ENCODE measurements at places on chromosomes 12 and 14. TPM values are rescaled to one million over a fixed set of nuclear protein-coding genes. Genes with fewer than 3 reads are reported as not detected.

PIWIL1 gene
- total RNA-seq, result not detected

TMTC2 gene
- total RNA-seq, result 4.7 TPM

RFX4 gene
- total RNA-seq, result not detected

WASHC3 gene
- 53.6 TPM for total RNA-seq

GDF3 gene
- total RNA-seq, result not detected

KLRC1 gene
- total RNA-seq, result 0.35 TPM

HRK gene
- not detected for total RNA-seq

DHRS2 gene
- total RNA-seq, result under 0.01 TPM

C14orf132 gene
- 0.87 TPM for total RNA-seq

SLC15A5 gene
- total RNA-seq, result not detected

DPY19L2 gene
- 3.6 TPM for total RNA-seq

ADAM20 gene
- total RNA-seq, result 0.87 TPM

TPPP2 gene
- not detected for total RNA-seq

HOXC13 gene
- total RNA-seq, result 0.15 TPM

BMAL2 gene
- 65.5 TPM for total RNA-seq

SYCP3 gene
- total RNA-seq, result 0.15 TPM

CLSTN3 gene
- total RNA-seq, result 34.6 TPM

GLIPR1 gene
- 34.4 TPM for total RNA-seq

LMNTD1 gene
- not detected for total RNA-seq

IL31 gene
- not detected for total RNA-seq

ACOT6 gene
- total RNA-seq, result not detected

THAP2 gene
- 7.1 TPM for total RNA-seq

BCL11B gene
- total RNA-seq, result 0.17 TPM

CRIP1 gene
- 12.2 TPM for total RNA-seq

KRT83 gene
- not detected for total RNA-seq

KRT73 gene
- not detected for total RNA-seq

MYF5 gene
- total RNA-seq, result not detected

LUM gene
- 31.9 TPM for total RNA-seq

PLEKHG7 gene
- total RNA-seq, result 0.17 TPM

NID2 gene
- total RNA-seq, result 106 TPM

GON7 gene
- 22.9 TPM for total RNA-seq

ISM2 gene
- total RNA-seq, result 1.7 TPM

RNASE1 gene
- 0.52 TPM for total RNA-seq

KRT78 gene
- total RNA-seq, result not detected

FAM222A gene
- total RNA-seq, result 3.1 TPM

FAM90A1 gene
- 0.10 TPM for total RNA-seq

TMTC1 gene
- total RNA-seq, result 0.52 TPM

ETFBKMT gene
- total RNA-seq, result 4.3 TPM

C12orf42 gene
- total RNA-seq, result not detected

STAT6 gene
- 105 TPM for total RNA-seq

ANO4 gene
- 2.1 TPM for total RNA-seq

PRPH gene
- total RNA-seq, result not detected

CAPZA3 gene
- not detected for total RNA-seq

KLRG1 gene
- total RNA-seq, result 1.1 TPM

CFAP73 gene
- not detected for total RNA-seq

ZNF385A gene
- 3.0 TPM for total RNA-seq

KTN1 gene
- 317 TPM for total RNA-seq

PRH2 gene
- total RNA-seq, result not detected

CIDEB gene
- 2.8 TPM for total RNA-seq

Measured in renal cortical epithelial cell (primary cell).